ENCODE measurements at places on chromosomes 16 and 17.

DNA sequence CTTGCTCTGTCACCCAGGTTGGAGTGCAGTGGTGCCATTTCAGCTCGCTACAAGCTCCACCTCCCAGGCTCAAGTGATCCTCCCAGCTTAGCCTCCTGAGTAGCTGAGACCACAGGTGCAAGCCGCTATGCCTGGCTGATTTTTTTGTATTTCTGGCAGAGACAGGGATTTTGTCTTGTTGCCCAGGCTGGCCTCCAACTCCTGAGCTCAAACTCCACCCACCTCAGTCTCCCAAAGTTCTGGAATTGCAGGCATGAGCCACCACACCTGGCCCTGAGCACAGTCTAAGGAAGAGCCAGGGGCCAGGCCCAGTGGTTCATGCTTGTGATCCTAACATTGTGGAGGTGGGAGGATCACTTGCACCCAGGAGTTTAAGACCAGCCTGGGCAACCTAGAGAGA, 21.8 kb upstream of the BCO1 start:
- DNase-seq: no peak

DNA sequence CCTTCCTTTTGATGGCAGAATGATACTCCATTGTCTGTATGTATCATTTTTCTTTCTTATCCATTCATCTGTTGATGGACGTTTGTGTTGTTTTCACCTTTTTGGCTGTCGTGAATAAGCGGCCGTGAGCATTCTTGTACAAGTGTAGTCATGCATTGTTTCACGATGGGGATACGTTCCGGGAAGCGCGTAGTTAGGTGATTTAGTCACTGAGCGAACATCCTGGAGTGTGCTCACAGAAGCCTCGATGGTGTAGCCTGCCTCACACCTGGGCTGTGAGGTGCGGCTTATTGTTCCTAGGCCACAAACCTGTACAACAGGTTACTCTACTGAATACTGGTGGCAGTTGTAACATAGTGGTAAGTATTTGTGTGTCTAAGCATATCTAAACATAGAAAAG, 136.5 kb downstream of the CMIP start:
- DNase-seq: no peak

GRCh38 chr17:36059406-36059805, 4.7 kb upstream of the CCL18 start:
- no peak for DNase-seq

DNA sequence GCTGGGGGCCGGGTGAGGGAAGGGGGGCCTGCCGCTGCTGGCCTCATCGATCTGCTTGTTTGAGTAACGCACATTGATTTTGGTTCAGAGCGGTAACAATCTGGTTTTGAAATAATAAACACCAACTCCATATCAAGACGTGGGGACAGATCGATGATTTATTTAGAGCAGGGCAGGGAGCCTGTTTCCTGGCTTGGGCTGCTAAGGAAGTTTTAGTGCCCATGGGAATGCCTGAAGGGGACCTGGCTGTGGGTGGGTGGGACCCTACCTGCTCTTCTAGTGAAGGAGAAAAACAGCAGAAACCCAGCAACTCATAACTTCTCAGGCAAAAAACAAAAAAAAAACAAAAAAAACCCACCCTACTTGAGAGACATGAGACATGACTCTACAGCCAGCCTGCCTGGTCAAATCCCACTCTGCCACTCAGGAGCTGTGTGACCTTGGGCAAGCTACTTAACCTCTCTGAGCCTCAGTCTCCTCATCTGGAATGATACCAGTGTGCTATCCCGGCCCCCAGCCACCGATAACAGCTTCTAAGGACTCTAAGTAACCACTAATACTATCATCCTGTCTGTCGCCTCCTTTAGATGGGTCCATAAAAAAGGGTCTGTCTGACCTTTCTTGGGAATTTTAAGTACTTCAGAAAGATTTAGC, 66.0 kb downstream of the PIPOX start:
- no peak for DNase-seq

- DNase-seq: no peak
Measured at GRCh38 chr16:85687651-85688471, 893 bp downstream of the GINS2 start.

DNA sequence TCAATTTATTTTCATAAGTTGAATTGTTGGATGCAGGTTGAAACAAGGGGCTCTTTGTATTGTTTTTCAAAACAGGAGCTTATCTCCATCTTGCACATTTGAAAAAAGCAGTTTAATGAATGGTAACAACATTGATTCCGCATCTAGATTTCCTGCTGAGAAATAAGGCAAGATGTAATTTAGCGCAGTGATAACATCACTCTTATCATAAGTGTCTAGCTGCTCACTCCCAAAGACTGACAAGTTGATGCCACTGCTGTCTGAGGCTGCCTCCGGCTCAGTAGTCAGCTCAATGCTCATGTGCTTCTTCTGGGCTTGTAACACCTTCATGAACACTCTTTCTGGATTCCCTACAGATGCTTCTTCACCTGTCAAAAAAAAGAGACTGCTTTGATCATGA, 92.4 kb downstream of the KPNA2 start:
- no peak for DNase-seq

GRCh38 chr17:77974396-77974795, 15.9 kb downstream of the TNRC6C start:
- DNase-seq: no peak

- DNase-seq: no peak
Measured at GRCh38 chr16:54577651-54578128, 291.1 kb upstream of the IRX3 start.

DNA sequence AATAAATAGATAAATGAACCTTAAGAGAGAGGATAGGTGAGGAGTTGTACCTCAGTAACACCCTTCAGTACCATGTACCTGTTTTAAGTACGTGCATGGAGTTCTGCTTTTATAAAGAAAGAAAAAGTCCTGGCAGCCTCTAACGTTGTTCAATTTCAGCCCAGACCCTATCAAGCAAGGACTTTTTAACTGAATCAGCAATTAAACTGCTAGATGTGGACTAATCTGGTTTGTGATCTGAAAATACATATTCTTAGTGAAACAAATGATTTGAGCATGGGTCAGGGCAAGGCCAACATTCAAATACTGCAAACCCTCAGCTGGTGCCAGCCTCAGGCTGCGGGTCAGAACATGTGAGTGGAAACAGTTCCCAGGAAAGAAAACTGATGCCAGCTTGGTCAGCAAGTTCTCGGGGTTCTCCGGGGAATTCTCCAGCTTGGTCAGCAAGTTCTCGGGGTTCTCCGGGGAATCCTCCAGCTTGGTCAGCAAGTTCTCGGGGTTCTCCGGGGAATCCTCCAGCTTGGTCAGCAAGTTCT, 84.5 kb downstream of the MRM3 start:
- DNase-seq: no peak

- no peak for DNase-seq
Measured at GRCh38 chr16:68227850-68228553, 7.9 kb downstream of the ESRP2 start.

- DNase-seq: no peak
Measured at GRCh38 chr17:21211825-21212479, 2.0 kb downstream of the TMEM11 start.

DNA sequence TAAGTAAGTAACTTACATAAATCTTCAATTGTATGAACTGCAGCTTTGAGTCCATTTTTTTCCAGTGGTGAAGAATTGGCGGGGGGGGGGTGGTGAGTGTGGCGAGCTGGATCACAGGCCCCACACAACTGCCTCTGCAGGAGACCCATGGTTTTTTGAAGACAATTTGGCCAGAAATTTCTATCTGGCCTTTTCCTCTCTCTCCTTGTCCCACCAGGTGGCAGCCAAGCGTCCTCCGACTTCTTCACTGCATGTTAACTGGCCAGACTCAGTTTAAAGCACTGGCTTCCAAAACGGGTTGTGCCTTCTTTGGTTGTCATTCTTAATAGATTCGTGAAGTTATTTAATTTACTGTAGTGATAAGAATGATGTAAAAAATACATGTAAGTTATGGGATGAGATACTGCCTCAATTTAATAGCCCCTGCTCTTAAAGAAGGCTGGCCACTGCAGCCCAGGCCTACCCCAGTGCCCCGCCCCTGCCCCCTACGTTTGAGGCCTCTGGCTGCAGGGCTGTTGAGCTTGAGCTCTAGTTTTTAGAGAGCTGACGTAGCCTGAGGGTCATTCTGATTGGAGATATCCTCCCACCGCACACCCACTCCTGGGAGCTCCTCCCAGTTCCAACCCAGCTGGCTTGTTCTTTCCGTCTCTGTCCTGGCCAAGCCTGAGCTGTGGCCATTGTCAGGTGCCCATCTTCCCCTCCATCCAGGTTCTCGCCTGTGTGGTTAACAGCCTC, 36.4 kb downstream of the AKAP1 start:
- no peak for DNase-seq

GRCh38 chr17:32445971-32446370, 1.7 kb downstream of the PSMD11 start:
- no peak for DNase-seq

Measured in stimulated activated CD4-positive, alpha-beta T cell treated with anti-CD3 and anti-CD28 coated beads, TNF-alpha, amount 100 ng/mL, for 48 hours (primary cell).